ENCODE measurements at places on chromosomes 7 and 10.

DNA sequence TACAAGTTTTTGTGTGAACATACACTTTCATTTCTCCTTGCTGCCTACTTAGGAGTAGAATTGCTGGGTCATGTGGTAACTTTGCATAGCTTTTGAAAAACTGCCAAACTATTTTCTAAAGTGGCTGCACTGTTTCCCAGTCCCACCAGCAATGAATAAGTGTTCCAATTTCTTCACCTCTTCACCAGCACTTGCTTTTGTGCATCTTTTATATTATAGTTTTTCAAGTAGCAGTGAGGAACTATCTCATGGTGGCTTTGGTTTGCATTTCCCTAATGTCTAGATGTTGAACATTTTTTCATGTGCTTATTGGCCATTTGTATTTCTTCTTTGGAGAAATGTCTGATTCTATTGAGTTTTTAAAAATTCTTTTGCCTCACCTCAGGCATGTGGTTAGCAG lies 229.9 kb upstream of the TCF7L2 start:
- no peak for DNase-seq

DNA sequence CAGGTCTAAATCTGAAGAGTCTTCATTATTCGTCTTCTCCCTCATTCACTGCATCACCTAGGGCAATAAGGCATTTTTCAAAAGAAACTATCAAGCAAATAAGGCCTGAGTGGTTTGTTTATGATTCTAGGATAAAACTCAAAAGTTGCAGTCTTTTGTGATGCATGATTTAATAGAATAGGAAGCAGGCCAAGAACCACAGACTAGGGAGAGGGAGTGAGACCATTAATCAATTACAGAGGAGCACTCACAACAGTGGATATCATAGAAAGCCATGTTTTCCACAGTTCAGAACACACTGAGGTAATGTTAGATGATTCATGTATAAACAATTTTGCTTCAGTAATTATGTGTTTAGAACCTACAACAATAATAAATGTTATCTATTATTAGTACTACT lies 87.8 kb upstream of the LRRTM3 start:
- DNase-seq, result no peak

DNA sequence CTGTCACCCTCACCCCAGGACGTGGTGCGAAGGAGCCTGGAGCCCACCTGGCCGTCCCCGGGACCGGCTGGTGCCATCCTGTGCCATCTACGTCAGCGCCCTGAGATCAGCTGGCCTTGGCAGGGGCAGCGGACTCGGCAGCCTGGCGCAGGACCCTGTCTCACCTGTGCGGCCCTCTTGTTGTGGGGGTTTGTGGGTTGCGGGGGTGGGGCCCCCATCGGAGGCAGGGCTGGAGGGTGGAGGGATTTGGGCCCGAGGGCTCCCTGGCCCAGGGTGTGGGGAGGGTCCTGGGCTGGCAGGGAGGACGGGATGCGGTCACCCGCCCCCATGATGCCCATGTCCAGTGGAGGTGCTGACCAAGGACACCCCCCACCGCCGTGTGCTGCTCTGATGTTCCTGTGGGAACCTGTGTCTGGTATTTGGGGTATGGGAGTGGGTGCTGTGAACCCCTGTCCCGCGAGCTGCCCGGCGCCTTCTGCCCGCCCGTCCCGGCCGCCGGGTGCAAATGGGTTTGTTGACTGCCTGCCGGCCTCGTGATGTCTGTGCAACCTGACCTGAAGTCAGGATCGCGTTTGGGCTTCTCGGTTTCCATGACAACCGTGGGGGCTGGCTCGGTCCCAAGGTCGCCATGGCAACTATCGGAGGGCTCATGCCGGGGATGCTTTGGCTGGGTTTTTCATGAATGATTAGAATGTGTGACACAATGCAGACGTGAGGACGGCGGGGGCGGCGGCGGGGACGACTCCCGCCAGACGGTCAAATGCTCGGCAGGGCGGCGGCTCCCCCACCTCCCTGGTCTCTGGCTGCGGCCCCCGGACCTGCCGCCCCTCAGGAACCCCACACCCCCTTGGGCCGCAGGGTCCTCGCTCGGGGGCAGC lies 7.3 kb downstream of the MAFK start:
- DNase-seq, result no peak

- DNase-seq, result no peak
Measured at GRCh38 chr10:104216631-104217030, 15.5 kb downstream of the CFAP43 start.

GRCh38 chr10:22765660-22766547 lies 51.5 kb upstream of the PIP4K2A start:
- no peak for DNase-seq

DNA sequence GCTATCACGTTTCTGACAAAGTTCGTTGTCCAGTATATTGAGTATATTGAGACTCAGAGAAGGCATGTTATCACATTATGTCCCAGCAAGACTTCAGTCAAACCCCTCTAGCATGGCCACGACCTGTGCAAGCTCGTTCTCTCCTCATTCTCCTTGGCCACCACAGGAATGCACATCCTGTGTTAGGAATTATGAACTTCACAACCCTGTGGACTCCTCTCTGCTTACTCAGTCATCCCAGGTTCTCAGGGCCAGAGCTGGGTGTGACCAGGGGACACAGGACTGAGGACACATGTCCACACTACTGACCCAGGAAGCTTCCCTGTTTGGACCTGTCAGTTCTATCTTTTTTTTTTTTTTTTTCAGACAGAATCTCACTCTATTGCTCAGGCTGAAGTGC lies 4.4 kb downstream of the SH2D4B start:
- no peak for DNase-seq

DNA sequence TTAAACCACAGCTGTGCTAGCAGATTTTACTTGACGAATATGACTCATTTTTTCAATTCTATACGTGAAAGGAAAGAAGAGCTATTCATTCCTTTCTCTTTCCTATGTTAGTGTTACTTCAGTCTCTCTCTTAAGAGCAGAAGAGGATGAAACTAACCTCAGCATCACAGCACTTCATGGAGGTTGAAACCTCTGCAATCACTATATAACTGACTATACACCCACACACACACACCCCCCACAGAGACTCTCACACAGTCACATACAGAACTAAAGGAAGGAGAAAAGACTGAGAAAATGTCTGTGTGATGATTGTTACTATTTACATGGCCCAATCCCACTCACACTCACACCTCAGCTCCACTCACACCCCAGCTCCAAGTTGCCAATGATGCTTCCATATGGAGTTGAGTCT lies 104.2 kb downstream of the KIF20B start:
- no peak for DNase-seq

DNA sequence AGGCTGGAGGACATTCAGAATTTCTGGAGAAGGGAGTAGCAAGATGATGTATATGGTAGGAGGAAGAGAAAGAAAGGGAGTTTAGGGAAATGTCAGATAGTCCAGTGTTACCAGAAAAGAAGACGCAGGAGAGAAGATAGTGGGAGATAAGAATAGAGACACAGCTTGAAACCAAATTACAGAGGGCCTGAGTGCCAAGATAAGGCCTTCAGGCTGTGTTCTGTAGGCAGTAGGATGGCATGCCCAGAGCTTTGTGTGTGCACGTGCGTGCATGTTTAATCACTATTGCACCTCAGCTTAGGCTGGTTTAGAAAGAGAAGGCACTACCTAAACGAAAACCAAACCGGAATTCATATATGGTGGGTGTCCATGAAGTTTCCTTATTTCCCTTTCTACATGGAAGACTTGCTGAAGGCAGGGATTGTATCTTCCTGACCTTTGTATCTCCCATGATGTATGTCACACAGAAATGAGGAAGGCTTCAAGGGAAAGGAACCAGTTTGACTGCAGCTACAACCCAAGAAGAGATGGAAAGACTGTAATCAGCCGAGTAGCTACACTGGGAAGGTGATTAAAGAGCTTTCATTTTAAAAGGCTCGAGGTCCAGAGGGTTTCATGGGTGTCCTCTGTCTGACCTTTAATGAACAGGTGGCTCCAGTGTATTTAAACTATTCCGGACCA lies 35.8 kb upstream of the BHLHA15 start:
- DNase-seq, result no peak

DNA sequence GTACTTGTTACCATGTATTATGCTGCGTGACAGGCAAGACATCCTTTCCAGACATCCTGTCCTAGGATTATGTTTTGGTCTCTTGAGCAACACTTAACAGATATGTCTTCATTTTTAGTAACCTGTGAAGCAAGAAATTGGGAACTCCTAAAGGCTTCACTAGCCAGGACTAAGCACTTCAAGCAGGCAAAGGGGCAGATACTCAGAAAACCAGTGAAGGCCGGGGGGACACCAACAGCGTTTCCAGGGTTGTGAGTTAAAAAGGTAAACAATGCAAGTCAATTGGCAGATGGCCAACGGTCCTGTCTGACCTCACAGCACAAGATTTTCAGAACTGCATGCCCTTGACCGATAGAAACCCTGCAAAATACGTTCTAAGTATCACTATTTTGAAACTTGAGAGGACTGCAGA lies 77.6 kb upstream of the SFMBT2 start:
- DNase-seq, result no peak

DNA sequence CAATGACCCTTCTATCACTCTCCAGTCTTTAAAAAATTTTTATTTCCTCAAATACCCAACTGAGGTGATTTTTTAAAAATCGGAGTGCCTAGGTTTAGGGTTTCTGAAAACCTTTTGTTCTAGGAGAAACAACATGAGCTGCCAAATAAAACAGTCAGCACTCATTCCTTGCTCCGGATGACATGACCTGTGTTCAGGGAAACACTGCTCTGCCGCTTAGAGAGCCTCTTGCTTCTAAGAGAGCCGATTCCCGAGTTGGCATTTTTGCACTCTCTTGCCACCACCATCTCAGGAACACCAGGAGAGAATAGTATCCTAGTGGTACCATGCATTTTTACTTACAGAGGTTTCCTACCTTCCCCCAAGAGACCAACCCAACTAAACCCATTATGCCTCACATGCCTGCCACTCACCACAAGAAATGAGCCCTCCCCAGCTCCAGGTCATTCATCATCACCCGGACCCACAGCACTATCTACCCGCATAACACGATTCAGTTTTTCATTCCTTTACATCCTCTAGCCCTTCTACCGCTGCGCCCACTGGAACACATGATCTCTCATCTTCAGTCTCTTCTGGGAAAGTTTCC lies 365.4 kb downstream of the THSD7A start:
- no peak for DNase-seq

GRCh38 chr7:786472-787255 lies 45.6 kb upstream of the SUN1 start:
- DNase-seq, result peak; percentile 18

All from HCT116 (cell line).